ENCODE measurements at places on chromosomes 4 and X. TPM values are rescaled to one million over a fixed set of nuclear protein-coding genes. Genes with fewer than 3 reads are reported as not detected.

Gene CLCN4
- total RNA-seq, result 11.6 TPM

Gene RHOXF2
- 12.1 TPM for total RNA-seq

Gene RBM46
- 46.2 TPM for total RNA-seq

Gene MAGEE2
- 0.12 TPM for total RNA-seq

Gene GPR82
- 0.16 TPM for total RNA-seq

Gene MXRA5
- total RNA-seq, result 0.68 TPM

DNA sequence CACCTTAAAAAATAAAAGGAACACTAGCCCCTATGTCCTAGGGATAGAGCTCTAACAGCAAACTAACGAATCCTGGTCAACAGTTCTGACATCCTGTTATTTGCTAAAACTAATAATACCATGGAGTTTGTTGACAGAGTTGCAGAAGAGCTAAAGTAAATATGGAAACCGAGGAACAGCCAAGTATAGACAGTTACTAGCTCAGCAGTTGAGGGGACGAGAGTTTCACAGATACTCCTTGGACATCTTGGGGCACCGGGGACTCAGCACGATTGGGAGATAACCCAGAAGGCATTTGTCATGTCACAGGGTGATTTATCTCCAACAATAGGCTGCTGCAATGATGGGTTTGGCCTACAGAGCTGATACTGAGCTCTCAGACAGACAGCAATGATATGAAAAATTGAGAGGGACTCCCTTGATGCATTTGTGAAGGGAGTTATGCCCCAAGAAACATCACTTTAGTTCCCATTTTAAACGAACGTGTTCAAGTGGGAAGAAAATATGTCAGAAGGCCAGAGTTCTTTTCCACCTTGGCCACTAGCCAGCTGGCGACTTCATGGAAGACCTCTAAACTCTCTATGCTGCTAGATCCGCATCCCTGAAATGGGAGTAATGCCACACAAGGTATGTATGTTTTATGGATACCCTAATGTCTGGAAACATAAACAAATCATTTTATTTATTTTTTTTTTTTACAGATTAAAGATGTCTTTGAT lies 48.6 kb downstream of the TSC22D3 start:
- H3K27me3 ChIP-seq, result no peaks in the 10 kb centered on the region
- H3K4me1 ChIP-seq, result peaks cover 28% of the 10 kb centered on the region
- no peak overlapping the region for H3K27ac ChIP-seq
- no peak overlapping the region for H3K4me3 ChIP-seq

DNA sequence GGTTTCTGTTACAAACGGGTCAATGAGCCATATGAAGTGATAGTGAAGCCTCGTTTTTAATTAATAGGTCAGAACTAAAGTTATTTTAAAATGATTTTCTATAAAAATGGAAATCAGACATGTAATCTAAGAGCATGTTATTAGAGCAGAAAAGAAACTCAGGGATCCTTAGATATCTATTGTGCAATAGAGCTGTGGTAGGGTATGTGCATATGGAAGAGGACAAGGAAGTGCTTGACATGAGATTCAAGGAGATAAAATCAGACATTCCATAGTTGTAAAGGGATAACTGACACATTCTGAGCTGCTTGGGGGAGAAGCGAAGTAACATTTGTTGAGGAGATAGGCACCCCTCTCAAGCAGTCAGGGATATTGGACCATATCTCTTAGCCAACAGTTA lies 143.0 kb downstream of the AFF2 start:
- no peak overlapping the region for H3K4me3 ChIP-seq
- no peak overlapping the region for H3K27ac ChIP-seq
- H3K27me3 ChIP-seq, result no peaks in the 10 kb centered on the region

GRCh38 chrX:70252491-70252890 lies 7.5 kb downstream of the P2RY4 start:
- no peak overlapping the region for H3K27ac ChIP-seq
- DNase-seq, result no peak
- H3K4me1 ChIP-seq, result no peaks in the 10 kb centered on the region
- no peaks in the 10 kb centered on the region for H3K27me3 ChIP-seq

- no peak overlapping the region for H3K4me3 ChIP-seq
- H3K4me1 ChIP-seq, result no peaks in the 10 kb centered on the region
- no peaks in the 10 kb centered on the region for H3K36me3 ChIP-seq
- DNase-seq, result no peak
These were observed 93.7 kb downstream of the MXRA5 start for GRCh38 chrX:3252744-3253143.

DNA sequence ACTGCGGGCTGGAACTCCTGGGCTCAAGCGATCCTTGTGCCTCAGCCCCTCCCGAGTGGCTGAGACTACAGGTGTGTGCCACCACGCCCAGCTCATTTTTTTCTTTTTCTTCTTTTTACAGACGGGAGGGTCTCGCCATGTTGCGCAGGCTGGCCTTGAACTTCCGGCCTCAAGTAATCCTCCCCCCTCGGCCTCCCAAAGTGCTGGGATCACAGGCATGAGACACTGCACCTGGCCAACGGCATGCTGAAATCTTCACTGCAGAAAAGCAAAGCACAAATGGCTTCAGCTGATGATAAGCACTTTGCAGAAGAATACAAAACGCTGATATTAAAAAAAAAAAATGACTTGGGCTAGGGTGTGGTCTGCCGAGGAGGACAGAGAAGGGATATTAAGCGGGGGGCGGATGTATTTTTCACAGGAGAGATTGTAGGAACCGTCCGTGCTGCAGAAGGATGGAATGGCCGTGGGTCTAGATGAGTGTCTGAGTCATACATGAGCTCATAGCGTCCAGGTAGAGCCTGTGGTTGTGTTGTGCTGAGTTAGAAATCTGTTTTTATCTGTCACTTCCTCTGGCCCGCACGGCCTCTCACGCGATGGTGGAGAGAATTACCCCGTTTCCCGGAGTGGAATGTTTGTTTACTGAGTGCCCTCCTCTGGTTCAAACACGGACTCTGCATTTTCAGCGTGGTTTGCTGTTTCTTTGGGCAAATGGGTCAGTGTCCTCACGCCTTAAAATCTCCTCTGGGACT lies 8.5 kb upstream of the AKAP17A start:
- H3K4me1 ChIP-seq, result no peaks in the 10 kb centered on the region
- H3K36me3 ChIP-seq, result no peaks in the 10 kb centered on the region
- no peak for DNase-seq
- no peak overlapping the region for H3K27ac ChIP-seq
- H3K27me3 ChIP-seq, result no peaks in the 10 kb centered on the region
- H3K4me3 ChIP-seq, result no peak overlapping the region

- H3K27me3 ChIP-seq, result no peaks in the 10 kb centered on the region
- no peak overlapping the region for H3K4me3 ChIP-seq
- DNase-seq, result no peak
- peaks cover 27% of the 10 kb centered on the region for H3K4me1 ChIP-seq
- H3K27ac ChIP-seq, result peak overlapping the region; percentile 12
These were observed 651.1 kb downstream of the ANKRD50 start for GRCh38 chr4:124061413-124061812.

DNA sequence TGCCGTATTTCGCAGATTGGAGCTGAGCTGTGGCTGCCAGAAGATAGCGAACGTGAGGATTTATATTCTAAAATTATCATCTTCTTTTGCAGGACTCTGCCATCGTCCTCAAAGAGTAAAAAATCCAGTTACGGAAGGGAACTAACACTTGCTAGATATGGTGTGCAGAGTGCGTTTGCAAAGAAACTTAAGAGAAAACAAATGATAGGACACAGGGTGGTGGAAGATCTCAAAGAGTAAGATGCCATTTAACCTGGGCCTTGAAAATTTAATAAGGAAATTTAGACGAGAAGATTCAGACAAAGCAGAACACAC lies 566 bp downstream of the LARP7 start:
- H3K27me3 ChIP-seq, result no peaks in the 10 kb centered on the region
- no peaks in the 10 kb centered on the region for H3K36me3 ChIP-seq
- H3K4me3 ChIP-seq, result peak overlapping the region; percentile 58
- H3K4me1 ChIP-seq, result peaks cover 8% of the 10 kb centered on the region

- H3K36me3 ChIP-seq, result no peaks in the 10 kb centered on the region
- DNase-seq, result no peak
- H3K27me3 ChIP-seq, result no peaks in the 10 kb centered on the region
- H3K4me3 ChIP-seq, result no peak overlapping the region
- no peaks in the 10 kb centered on the region for H3K4me1 ChIP-seq
These were observed 36.6 kb downstream of the SYTL4 start for GRCh38 chrX:100695302-100695701.

DNA sequence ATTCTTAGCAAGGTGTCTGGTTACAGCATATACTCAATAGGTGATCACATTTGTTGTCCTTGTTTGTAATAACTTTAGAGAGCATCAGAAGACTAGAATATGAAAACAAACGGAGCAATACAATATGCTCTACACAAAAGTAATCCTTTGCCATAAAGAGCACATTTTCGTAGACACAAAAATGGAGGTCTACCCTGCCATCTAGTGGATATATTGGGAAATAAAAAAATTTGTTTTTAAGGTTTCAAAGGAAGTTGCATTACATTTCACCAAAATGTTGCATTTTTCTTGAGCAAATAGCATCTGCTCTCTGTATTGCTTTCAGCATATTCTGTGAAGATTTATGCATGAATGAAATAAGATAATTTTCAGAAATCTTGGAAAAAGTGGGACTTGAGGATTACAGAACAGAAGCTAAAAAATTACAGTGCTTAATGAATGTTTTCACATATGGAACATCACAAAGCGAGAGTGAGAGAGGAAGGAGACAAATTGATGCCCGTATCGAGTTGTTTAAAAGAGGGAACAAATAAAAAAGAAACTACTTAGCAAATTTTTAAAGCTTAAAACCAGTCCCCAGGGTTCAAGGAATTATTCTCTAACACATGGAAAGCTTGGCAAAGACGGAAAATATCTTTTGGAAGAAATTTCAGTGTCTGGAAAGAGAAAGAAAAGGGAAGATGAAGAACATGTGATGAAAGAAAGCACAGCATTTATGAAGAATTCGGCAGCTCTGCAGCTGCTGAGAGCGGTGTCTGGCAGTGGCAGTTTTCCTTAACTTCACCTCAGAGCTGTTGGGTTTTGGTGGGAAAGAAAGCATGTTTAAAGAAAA lies 390.1 kb downstream of the ANKRD50 start:
- no peak for DNase-seq
- no peaks in the 10 kb centered on the region for H3K36me3 ChIP-seq
- H3K4me3 ChIP-seq, result no peak overlapping the region
- no peaks in the 10 kb centered on the region for H3K27me3 ChIP-seq
- H3K4me1 ChIP-seq, result no peaks in the 10 kb centered on the region
- no peak overlapping the region for H3K27ac ChIP-seq

- no peaks in the 10 kb centered on the region for H3K27me3 ChIP-seq
- H3K36me3 ChIP-seq, result no peaks in the 10 kb centered on the region
- no peaks in the 10 kb centered on the region for H3K4me1 ChIP-seq
- H3K27ac ChIP-seq, result no peak overlapping the region
- no peak for DNase-seq
These were observed 3.8 kb downstream of the HPGDS start for GRCh38 chr4:94338681-94339351.

GRCh38 chrX:48992341-48992740 lies 9.7 kb downstream of the GRIPAP1 start:
- DNase-seq, result no peak
- H3K27ac ChIP-seq, result no peak overlapping the region
- no peak overlapping the region for H3K4me3 ChIP-seq
- H3K4me1 ChIP-seq, result no peaks in the 10 kb centered on the region
- H3K36me3 ChIP-seq, result no peaks in the 10 kb centered on the region
- H3K27me3 ChIP-seq, result no peaks in the 10 kb centered on the region

- H3K4me1 ChIP-seq, result no peaks in the 10 kb centered on the region
- no peak for DNase-seq
- peak overlapping the region; percentile 20 for H3K27ac ChIP-seq
- no peak overlapping the region for H3K4me3 ChIP-seq
These were observed 37.2 kb downstream of the TBC1D9 start for GRCh38 chr4:140719022-140719421.

GRCh38 chr4:169283114-169283509 lies 12.4 kb upstream of the SH3RF1 start:
- DNase-seq, result no peak
- H3K36me3 ChIP-seq, result no peaks in the 10 kb centered on the region
- no peaks in the 10 kb centered on the region for H3K27me3 ChIP-seq
- H3K4me3 ChIP-seq, result no peak overlapping the region

DNA sequence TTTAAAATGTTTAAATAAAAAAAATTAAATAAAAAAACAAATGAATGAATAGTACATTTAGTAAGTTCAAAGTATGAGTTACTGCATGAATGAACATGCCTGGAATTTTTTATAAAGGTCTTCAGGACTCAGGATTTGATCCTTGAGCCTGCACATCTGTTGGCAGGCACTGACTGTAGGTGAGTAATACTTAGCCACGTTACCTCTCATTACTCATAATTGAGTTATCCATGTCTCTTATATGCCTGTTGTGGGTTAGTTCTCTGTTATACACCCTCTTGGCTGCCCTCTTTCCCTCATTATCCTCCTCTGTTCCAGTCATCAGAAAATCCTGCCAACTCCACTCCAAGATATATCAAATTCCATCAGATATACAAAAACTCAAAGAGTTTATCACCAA lies 276.0 kb downstream of the FBXW7 start:
- H3K4me3 ChIP-seq, result no peak overlapping the region
- H3K27me3 ChIP-seq, result no peaks in the 10 kb centered on the region
- DNase-seq, result no peak
- no peak overlapping the region for H3K27ac ChIP-seq
- H3K36me3 ChIP-seq, result no peaks in the 10 kb centered on the region

DNA sequence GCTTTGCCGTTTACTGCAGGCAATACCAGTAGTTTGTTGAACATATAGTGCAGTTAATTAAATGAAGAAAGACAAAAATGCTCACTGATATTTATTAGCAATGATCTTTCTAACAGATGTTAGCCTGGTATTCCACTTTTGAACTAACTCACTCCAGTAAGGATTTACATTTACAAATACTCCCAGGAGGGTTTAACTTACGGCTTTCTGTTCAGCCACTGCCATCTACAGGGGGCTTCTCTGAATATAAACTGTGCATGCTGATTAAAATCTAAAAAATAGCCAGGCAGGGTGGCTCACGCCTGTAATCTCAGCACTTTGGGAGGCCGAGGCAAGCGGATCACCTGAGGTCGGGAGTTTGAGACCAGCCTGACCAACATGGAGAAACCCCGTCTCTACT lies 2.2 kb upstream of the SRD5A3 start:
- H3K27me3 ChIP-seq, result no peaks in the 10 kb centered on the region
- H3K4me3 ChIP-seq, result no peak overlapping the region
- peaks cover 8% of the 10 kb centered on the region for H3K4me1 ChIP-seq
- H3K36me3 ChIP-seq, result no peaks in the 10 kb centered on the region
- H3K27ac ChIP-seq, result no peak overlapping the region

- no peaks in the 10 kb centered on the region for H3K27me3 ChIP-seq
- DNase-seq, result no peak
- H3K27ac ChIP-seq, result no peak overlapping the region
These were observed 106.7 kb downstream of the ARHGAP6 start for GRCh38 chrX:11558972-11559371.

- H3K36me3 ChIP-seq, result no peaks in the 10 kb centered on the region
- no peak overlapping the region for H3K27ac ChIP-seq
- H3K4me1 ChIP-seq, result no peaks in the 10 kb centered on the region
These were observed 487.0 kb downstream of the PDHA2 start for GRCh38 chr4:96326846-96327245.

DNA sequence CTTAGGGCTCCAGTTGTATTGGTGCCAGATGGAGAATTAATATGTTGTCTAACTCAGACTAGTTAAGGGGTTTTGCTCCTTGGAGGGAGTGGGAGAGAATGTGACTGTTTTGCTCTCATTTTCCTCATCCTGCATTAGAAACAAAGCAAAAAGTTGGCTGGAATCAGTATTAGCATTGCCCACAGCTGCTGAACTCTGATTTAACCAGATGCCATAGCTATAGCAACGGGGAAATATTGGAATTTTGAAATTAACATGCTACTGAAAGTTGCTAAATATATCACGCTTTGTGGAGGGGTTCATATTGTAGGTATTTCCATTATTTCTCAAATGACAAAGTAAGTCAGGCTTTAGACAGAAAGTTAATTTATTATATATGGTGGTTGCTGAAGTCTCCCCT lies 66.7 kb upstream of the EOLA2 start:
- H3K27me3 ChIP-seq, result no peaks in the 10 kb centered on the region
- no peaks in the 10 kb centered on the region for H3K4me1 ChIP-seq
- no peaks in the 10 kb centered on the region for H3K36me3 ChIP-seq
- no peak for DNase-seq
